Suprapubic skin (tissue), 4 donors: ENCODE measurements at places on chromosomes 2 and 18. TPM values are rescaled to one million over a fixed set of nuclear protein-coding genes. Genes with fewer than 3 reads are reported as not detected.

Gene DHRS9
- total RNA-seq = 2.2 TPM

DNA sequence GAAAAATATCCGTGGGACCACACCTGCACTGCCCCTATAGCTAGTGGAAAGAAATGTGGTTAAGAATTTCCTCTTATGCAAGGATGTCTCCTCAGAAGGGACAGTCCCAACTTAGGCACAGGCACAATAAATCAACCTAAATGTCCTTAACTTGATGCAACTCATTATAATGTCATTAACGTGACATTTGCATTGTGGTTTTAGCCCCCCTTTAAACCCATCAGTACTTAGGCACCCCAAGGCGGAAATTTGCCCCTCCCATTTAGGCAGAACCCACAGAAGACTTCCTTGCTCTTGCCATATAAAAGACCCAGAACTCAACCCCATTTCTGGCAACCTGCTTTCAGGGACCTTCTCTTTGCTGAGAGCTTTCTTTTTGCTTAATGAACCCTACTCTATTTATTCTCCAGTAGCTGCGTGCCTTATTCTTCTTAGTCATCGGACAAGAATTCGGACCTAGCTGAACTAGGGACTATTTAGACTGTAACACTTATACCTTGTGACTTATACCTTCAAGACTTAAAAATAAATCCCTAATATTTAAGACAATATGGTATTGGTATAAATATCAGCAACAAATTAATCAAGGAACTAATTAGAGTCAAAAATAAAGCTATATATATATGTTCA lies 1281.6 kb upstream of the TMEFF2 start:
- no peaks in the 10 kb centered on the region for H3K27me3 ChIP-seq
- H3K4me1 ChIP-seq = no peaks in the 10 kb centered on the region
- no peak overlapping the region for H3K4me3 ChIP-seq
- no peak overlapping the region for H3K27ac ChIP-seq
- no peaks in the 10 kb centered on the region for H3K36me3 ChIP-seq

DNA sequence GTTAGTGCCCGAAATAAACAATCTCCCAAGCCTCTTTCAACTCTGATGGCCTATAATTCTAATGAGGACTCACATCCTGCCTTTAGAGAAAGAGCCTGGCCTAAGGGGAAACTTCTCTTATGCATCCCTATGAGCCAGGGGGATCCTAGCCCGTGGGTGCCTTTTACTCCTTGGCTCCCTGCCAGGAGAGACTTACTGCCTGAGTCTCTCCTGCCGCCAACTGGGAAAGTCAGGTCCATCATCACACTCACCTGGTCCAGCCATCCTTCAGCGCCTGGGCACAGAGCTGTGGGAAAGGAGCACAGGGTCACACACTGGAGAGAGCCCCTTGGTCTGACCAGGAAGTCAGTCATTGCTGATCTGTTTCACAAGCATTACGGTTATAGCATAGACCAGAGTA lies 24.1 kb downstream of the ENOSF1 start:
- H3K36me3 ChIP-seq = peaks cover 61% of the 10 kb centered on the region
- H3K27me3 ChIP-seq = no peaks in the 10 kb centered on the region
- no peaks in the 10 kb centered on the region for H3K4me1 ChIP-seq
- DNase-seq = no peak
- no peak overlapping the region for H3K27ac ChIP-seq
- no peak overlapping the region for H3K4me3 ChIP-seq

- no peak overlapping the region for H3K27ac ChIP-seq
- no peak overlapping the region for H3K4me3 ChIP-seq
- no peaks in the 10 kb centered on the region for H3K4me1 ChIP-seq
- H3K36me3 ChIP-seq = no peaks in the 10 kb centered on the region
- no peak for DNase-seq
Measured at GRCh38 chr2:220163486-220163885, 536.1 kb downstream of the SLC4A3 start.

GRCh38 chr2:181275643-181276070 lies 181.5 kb upstream of the ITGA4 start:
- no peaks in the 10 kb centered on the region for H3K27me3 ChIP-seq
- DNase-seq = no peak
- H3K36me3 ChIP-seq = no peaks in the 10 kb centered on the region

DNA sequence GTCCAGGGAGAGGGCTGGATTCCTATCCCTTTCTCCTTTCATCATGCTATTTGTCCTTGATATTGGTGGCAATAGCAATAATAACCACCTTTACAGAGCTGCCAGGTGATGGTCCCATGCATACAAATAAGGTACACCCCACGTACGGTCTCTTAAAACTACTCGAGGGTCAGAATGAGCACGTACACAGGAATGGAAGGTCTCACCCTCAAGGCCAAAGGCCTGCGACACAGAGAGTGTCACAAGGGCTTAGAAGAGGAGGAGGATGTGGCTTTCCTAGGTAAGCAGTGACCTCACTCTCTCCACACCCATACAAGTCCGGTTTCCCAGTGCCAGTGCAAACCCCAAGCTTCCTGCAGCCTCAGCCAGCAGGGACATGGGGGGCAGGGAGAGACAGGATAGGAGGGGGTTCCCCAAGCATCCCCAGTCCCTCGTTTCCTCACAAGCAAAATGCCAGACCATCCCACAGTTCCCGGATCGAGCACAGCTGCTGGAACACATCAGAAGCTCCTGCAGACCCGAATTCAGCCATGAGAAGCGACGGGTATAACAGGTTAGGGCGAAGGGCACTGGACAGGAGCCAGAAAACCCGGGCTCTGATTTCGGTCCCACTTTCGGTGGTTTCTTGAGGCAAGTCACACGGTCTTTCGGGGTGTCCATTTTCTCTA lies 49.2 kb downstream of the PLB1 start:
- H3K27ac ChIP-seq = no peak overlapping the region
- H3K27me3 ChIP-seq = no peaks in the 10 kb centered on the region
- no peak overlapping the region for H3K4me3 ChIP-seq

DNA sequence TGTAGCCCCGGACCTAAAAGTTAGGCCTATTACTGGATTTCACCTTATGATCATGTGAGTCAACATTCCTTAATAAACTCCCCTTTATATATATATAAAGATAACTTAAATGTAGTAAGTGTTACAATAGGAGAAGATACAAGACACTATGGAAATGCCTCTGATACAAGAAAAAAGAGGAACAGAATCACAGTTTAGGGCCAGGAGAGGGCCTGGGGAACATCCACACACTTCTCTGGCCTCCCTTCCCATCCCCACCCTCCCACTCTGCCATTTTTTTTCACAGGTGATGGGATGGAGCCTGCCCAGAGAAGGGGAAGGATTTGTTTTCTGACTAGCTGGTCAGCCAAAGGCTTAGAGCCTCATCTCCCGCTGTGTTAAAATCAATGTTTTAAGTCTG lies 6.4 kb downstream of the CDC42EP3 start:
- H3K27me3 ChIP-seq = no peaks in the 10 kb centered on the region
- peaks cover 3% of the 10 kb centered on the region for H3K36me3 ChIP-seq
- H3K27ac ChIP-seq = no peak overlapping the region
- no peak for DNase-seq

DNA sequence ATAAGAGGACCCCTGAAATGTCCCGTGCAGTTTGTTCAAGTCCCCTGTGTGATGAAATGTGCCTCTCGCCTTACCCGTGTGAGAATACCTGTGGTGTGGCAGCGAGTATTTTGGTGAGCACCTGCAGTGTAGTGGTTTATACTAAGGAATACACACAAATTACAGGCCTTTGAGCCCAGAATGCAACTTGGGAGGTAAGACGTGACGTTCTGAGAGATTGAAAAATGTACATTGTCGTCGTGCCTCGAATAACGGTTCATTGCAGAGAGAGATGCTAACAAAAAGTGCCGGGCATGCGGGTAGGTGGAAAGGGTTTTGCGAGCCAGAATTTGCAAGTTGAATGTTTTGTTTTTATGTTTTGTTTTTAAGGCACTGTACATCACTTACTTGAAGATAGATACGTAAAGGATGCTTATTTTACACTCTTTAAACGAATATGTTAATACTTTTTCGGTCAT lies 867 bp downstream of the RBBP8 start:
- no peaks in the 10 kb centered on the region for H3K27me3 ChIP-seq
- peak overlapping the region; percentile 79 for H3K4me3 ChIP-seq
- H3K4me1 ChIP-seq = peaks cover 12% of the 10 kb centered on the region
- no peak for DNase-seq
- H3K36me3 ChIP-seq = peaks cover 14% of the 10 kb centered on the region

GRCh38 chr2:233010569-233011267 lies 2.3 kb downstream of the NGEF start:
- no peak overlapping the region for H3K4me3 ChIP-seq
- H3K36me3 ChIP-seq = no peaks in the 10 kb centered on the region
- H3K27me3 ChIP-seq = no peaks in the 10 kb centered on the region
- no peak for DNase-seq
- H3K4me1 ChIP-seq = no peaks in the 10 kb centered on the region

- no peak for DNase-seq
- H3K4me3 ChIP-seq = no peak overlapping the region
- H3K27ac ChIP-seq = no peak overlapping the region
- H3K4me1 ChIP-seq = no peaks in the 10 kb centered on the region
- H3K27me3 ChIP-seq = no peaks in the 10 kb centered on the region
Measured at GRCh38 chr18:13438507-13439056, 220.0 kb downstream of the LDLRAD4 start.

DNA sequence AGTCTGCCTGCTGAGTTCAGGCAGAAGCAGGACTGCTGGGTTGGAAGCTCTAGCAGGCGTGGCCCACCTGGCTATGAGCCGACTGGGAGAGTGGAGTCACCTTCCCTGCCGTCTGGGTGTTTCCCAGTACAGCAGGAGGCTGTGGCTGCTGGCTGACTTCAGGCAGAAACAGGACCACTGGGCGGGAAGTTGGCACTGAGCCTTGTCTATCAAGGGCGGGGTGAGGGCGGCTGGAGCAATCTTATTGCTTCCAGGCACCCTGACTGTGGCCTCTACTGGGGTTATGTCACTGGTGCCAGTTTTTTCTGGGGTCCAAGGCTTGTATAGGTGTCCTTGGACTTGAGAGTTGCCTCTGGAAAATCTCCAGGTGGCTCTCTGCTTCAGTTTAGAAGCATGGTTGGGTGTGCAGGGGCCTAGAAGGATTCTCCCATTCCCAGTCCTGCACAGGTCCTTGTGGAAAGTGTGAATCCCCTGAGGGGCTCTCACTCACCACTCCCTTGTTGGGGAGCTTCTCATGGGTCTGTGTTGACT lies 30.5 kb downstream of the LTBP1 start:
- peak; percentile 81 for DNase-seq
- H3K4me3 ChIP-seq = no peak overlapping the region
- no peaks in the 10 kb centered on the region for H3K27me3 ChIP-seq
- no peaks in the 10 kb centered on the region for H3K36me3 ChIP-seq
- H3K27ac ChIP-seq = no peak overlapping the region

DNA sequence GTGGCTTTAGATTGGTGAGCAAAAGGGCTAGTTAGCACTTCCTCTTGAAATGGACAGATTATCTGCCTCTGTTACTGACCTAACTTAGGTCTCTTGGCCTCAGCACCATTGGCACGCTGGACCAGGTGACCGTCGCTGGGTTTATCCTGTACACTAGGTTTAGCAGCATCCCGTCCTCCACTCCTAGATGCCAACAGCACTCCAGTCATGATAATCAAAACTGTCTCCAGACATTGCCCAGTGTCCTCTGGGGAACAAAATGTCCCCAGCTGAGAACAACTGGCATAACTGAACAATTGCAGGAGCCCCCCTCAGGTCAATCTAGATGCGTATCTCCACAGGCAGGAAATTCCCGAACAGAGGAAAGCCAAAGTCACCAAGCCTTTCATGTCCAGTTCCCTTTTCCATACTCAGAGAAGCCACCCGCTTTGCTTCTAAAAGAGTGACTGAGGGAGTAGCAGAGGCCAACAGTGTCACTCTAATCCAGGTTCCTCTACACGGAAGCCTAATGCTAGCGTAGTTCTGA lies 27.3 kb downstream of the E2F6 start:
- no peak overlapping the region for H3K27ac ChIP-seq
- no peaks in the 10 kb centered on the region for H3K4me1 ChIP-seq
- no peaks in the 10 kb centered on the region for H3K27me3 ChIP-seq
- peaks cover 24% of the 10 kb centered on the region for H3K36me3 ChIP-seq
- no peak overlapping the region for H3K4me3 ChIP-seq

DNA sequence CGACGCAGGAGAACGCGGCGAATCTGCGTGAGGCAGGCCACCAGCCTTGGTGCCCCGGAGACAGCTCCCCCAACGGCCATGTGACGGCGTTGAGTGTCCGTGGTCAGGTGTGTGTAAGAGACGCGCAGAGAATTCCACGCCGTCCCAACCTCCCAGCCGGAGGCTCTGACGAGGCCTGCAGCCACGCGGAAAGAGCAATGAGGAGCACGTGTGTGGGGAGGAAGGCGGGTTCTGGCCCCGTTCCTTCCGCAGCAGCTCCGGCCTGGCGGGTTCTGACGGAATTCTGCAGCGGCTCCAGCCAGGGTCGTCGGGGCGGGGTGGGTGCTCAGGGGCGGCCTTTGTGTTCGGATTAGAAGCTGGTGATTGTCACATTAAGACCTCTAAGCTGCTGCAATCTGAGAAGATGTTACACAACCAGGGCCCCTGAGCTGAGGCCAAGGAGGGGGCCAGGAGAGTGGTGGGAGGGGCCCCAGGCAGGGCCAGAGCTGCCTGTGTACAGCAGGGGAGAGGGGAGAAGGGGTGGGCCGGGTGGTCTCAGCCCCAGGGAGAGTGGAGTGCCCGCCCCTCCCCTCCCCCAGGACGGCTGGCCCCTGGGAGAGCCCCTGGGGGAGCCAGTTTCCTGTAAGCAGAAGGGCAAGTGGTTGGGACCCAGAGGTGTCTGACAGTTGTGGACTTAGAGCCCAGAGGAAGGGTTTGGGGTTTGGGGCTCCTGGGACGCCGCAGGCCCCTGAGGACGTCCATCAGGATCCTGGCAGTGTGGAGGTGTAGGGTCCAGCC lies 5.1 kb upstream of the GAL3ST2 start:
- H3K4me1 ChIP-seq = peaks cover 10% of the 10 kb centered on the region
- DNase-seq = no peak
- H3K27ac ChIP-seq = no peak overlapping the region
- H3K27me3 ChIP-seq = peaks cover 10% of the 10 kb centered on the region

- H3K27me3 ChIP-seq = no peaks in the 10 kb centered on the region
- H3K4me3 ChIP-seq = no peak overlapping the region
- no peaks in the 10 kb centered on the region for H3K4me1 ChIP-seq
- no peak overlapping the region for H3K27ac ChIP-seq
Measured at GRCh38 chr18:60295674-60296073, 76.9 kb downstream of the MC4R start.
